ENCODE measurements at places on chromosomes 5 and 9.

DNA sequence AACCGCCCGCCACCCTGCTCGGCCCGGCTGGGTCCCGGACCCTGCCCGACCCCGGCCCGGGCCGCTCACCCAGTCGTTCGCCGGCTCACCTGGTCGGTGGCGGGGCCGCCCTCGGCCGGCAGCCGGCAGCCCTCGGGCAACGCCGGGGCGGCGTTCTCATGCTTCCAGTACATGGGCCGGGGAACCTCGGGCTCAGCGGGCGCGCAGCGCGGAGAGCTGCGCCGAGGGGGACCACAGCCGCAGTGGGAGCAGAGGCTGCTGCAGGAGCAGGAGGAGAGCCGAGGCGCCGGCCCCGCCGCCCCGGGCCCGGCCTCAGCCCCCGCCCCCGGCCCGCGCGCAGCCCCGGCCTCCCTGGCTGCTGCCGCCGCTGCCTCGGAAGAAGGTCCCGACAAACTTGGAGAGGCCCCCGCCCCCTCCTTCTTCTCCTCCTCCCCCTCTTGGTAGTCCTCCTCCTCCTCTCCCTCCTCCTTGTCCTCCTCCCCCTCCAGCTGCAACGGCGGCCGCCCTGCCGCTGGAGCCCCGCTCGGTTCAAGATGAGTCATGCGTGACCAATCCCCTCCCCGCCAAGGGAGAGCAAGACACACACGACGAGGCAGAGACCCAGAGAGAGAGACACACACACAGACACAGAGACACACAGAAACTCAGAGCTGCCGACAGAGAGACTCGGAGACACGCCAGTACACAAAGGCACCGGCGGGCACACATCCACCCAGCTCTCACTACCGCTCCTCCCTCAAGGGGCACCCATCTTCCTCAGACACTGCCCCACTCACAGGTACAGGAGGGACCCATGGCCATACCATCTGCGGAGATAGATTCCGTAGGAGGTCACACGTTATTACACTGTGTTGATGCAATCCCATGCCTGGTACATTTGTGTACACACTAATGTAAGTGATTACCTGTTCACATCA lies at the start of gene LHX6:
Gene LHX6, minus strand, starts transcription at position 390 of the 917 bp plus-strand sequence. Its CDS starts 217 bp downstream, at position 173.
- peak; percentile 67 for DNase-seq

DNA sequence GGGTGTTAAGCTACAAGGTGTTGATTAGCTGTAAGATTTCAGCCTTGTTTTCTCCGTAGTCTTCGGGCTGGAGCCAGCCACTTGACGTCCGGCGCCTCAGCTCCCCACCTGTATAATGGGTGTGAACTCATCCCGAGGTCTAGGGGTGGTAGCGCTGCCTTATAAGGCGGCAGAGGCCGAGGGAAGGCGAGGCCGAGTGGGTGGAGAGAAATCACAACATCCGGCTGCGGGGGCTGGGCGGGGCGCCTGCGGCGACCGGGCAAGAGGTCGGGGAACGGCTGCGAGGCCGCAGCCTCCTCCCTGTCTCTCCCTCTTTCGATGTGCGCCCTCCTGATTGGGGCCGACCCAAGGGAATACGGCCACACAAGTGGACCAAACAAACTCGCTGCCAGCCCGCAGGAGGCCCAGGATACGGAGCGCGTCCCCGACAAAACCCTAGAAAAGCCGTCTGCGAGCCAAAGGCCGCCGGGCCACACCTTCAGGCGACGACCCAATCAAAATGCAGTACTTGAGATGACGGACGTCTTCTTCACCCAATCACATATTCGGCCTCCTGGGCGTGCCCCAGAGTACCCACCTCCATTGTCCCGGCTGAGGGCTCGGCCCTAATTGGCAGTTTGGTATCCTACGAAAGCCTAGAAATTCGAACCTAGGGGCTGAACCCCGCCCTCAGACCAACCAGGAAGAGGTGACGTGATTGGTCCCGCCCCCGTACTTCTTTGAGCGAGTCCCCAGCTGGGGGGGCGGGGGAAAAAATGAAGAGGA lies 493 bp upstream of the GRK6 start:
- peak; percentile 100 for DNase-seq

DNA sequence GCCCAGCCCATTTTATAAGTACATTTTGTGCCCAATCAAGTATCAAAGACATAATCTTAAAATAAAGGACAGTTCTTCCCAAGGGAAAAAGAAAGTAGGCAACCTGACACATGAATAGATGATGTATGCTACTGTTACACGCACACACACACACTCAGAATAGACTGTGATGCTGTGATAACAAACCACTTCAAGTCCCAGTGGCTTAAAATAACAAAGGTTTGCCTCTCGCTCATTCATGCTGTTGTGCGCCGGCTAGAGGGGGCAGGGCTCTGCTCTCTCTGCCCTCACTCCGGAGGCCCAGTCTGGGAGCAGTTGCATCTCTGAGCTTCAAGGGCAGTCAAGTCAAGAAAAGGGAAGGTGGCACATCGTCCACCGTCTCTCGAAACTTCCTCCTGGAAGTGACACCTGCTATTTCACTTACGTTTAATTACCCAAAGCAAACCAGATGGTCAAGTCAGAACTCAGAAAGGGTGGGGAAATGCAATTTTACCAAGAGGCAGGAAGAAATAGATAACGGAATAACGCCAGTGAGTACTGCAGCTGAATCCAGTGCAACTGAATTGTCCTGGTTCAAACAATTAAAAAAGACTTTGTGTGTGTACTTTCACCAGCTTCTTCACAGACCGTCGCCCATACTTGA lies 43.3 kb downstream of the ANKRD33B start:
- DNase-seq = peak; percentile 67

DNA sequence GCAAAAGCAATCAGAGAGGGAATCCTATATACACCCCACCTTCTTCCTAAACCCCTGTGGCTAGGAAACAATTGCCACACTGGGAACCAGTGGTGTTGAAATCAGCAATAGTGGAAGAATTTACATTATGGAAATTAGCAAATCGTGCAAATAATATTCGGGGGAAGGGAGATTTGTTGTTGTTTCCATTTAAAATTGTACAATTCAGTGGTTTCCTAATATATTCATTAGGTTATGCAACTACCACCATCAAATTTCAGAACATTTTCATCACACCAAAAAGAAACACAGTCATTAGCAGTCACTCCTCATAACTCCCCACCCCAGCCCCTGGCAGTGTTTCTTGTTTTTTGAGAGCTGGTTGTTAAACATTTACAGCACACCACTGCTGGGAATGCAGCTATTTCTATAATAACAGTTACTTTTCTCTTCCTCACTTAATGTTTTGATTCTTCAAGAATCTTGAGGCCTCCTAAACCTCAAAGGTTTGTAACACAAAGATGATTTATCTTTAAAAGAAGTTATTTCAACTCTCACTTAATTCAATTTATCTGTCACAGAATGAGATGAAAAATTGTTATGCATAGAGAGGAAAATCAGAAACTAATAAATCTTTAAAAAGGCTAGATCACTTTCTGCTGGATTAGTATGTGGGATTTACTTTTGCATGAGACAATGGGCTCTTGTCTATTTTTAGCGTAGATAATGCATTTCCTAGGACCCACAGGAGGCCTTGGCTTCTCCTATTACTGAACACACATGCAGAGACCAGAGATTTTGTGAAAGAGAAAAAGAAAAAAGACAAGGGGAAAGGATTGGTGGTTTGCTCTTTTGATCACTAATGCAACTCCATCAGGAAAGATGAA lies 91.8 kb upstream of the DAPK1 start:
- no peak for DNase-seq

DNA sequence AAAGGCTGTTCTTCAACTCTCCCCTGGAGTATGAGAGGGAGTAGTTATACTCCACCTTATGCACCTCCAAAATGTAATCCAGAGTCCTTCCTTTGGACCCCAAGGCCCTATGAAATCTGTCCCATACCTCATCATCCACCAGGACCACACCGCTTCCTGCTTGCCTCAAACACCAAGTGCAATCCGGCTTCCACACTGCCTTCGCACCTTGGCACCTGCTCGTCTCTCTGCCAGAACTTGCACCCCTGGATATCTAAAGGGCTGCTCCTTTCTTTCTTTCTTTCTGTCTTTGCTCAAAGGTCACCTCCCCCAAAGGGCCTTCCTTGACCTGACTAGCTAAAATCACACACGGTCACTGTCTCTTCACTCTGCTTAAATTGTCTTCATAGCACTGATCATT lies 63.9 kb upstream of the SHB start:
- DNase-seq = no peak

DNA sequence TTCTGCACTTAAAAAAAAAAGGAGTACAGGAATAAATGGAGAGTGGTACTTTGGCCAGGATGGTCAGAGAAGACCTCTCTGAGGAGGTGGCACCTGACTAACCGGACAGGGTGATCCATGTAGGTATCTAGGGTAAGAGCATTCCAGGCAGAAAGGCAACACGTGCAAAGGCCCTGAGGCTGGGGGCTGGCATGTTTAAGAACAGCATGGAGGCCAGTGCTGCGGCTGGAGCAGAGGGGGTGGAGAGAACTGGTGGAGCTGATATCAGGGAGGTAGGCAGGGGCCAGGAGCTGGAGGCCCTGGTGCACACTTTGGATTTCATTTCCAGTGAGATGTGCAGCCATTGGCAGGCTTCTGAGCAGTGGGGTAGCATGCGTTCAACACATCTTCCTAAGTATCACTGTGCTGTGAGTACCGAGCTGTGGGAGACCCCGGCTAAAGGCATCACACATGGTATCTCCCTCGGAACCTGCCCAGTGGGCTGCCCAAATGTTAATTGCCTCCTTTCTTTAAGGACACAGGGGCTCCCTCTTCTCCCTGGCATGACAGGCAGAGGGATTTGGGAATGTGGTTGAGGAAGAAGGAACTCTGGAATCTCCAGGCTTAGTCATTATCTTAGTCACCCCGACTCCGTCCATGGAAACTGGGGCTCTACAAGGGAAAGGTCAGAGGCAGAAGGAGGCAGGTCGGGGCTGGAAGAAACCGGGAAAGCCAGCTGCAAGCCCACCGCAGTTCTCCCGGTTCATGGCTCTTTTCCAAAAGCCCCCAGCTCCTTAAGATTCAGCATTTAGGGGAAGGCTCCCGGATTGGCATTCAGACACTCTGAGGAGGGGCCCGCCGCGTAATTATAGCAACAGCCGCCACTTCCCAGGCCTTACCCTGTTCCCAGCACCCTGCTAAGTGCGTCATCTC lies 18.6 kb downstream of the SLC6A7 start:
- no peak for DNase-seq

GRCh38 chr5:127699416-127699815 lies 3.8 kb upstream of the CCDC192 start:
- DNase-seq = no peak

DNA sequence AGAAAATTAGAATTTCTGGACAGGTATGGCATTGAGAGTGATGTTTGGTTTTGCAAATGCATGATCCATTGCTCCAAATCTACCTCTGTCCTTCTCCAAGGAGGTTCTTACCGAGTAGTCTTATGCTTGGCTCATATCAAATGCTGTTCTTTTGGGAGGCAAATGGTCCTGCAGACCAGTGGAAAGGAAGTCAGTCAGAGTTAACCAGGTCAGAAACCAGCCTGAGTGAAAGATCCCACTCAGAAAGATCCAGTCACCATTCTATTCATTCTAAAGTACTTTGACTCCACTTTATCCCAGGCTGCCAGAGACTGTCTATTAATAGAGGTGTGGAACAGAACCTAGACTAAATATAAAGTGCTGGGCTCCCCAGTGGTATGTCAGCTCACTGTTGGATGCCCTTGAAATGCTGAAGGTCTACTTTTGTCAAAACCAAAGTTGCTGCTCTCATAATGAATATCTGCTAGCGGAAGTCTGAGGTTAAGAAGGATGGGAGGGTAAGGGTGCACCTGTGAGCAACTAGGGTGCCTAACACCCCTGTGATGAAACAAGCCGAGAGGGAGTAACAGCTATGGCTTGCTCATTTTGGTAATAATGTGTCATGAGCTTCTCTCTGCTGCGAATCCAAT lies 302.2 kb downstream of the ZNF608 start:
- no peak for DNase-seq

DNA sequence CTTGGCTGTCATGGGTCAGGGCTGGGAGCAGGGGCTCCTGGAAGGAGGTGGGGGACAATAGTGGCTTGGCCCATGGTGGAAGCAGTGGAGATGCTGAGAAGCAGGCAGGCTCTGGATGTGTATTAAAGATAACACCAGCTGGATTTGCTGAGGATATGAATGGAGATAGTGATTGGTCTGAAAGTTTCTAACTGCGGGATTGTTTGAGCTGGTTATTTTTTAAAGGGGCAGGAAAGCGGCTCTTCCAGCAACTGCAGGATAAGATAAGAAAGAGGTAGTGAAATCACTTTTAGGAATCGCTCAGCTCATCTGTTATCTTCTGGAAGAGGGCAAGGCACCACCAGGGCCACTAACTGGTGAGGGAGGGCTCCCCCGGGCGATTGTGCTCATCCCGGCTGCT lies 125.5 kb downstream of the TENT4A start:
- no peak for DNase-seq

DNA sequence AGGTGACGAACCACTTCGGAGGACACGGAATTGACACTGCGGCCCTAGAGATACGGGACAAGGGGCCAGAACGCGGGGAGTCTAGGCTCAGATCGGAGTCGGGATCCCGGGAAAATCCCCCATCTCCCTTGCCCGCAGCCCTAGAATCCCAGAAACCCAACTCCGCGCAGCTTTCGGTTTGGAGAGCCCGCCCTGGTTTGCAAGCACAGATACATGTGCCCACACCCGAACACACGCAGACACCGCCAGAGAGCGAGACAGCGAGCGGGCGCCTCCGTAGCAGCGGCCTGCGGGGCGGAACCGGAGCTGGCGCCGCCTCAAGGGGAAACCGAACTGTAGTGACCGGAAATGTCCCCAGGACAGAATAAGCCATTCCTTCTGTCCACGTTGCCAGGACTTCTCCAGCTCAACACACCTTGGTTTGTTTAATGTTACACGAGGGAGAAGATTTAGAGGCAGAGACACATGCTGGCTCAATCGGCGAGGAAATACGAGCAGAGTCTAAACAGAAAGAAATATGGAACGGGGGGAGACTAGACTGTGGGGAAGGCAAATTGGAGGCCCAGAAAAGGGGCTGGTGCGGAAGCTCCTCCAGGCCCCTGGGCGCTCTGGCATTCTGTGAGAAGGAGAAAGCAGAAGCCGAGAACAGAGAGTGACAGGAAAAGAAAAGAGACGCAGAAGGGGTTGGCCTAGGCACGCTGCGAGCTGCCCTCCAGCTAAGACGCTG lies 2.9 kb upstream of the PAX5 start:
- peak; percentile 65 for DNase-seq

DNA sequence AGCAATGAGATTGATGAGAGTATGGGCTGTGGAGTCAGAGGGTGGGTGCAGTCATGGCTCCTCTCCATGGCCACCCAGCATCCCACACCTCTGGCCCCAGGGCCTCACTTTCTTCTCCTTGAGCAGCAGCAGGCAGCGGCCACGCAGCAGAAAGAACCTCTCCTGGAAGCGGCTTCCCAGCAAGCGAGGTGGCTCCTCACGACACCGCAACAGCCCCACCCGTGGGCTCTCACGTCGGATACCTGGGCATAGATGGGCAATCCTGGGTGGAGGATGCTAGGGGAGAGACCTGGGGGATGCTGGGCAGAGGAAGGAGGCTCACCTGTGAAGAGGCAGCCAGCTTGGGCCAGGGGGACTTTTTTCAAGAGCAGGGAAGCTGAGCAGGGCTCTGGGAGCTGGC lies 5.2 kb upstream of the FCHSD1 start:
- no peak for DNase-seq

- no peak for DNase-seq
Measured at GRCh38 chr9:95981761-95982390, 106.4 kb downstream of the ERCC6L2 start.

GRCh38 chr5:132436936-132437335 lies 53.6 kb downstream of the IRF1 start:
- DNase-seq = no peak

- DNase-seq = peak; percentile 76
Measured at GRCh38 chr5:15683332-15683731, 183.4 kb downstream of the FBXL7 start.
